Retinal pigment epithelial cell (primary cell): ENCODE measurements at places on chromosomes 4 and X.

DNA sequence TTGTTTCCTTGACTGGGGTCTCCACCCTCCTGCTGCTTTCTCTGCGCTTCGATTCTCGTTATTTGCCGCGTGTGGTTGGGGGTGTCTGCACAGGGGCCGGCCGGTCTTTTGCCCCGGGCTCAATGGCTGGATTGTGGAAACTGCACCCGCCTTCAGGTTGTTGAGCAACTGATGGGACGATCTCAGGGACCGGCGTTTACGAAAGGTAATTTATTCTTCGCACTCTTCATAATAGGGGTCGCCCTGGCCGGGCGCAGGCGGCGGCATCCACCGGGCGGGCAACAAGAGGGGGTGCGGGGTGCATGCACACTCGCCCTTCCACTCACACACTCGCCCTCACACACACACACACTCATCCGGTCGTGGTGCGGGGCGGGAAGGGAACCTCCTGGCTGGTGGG, 1.4 kb downstream of the ADGRL3 start:
- no peak for DNase-seq

GRCh38 chr4:19123681-19124080, 1102.1 kb upstream of the LCORL start:
- no peak for DNase-seq

DNA sequence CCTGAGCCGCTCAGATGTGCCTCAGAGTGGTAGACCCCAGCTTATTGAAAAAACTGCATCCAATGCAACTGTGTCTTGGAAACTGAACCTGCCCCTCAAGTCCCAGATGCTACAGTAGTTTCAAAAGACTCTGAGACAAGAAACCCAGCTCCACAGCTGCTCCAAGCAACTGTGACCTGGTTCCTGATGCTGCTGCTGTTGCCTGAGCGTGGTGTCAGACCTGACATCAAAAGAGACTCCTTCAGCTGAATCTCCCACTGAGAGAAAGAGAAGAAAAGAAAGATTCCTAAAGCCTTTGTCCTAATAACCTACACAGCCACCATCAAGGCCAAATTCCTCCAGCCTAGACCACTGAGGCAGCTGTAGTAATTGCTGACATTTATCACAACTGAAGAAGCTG, 630.1 kb downstream of the STIM2 start:
- DNase-seq: no peak

DNA sequence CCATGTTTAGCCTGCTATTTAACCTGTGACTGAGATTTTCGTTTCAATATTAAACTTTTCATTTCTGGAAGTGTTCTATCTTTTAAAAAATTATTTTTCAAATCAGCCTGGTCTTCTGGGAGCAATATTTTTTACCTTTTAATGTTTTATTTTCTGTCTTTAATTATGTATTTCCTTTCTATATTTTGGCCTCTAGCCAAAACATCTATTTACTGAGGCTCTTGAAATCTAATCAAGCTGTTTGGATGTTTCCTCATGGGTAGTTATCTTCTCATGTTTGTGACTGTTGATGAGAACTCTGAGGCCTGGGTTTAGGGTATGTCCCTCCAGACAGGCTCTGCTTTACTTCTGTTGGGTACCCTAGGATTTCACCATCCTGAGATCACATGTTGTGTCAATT, 10.3 kb upstream of the SLC10A4 start:
- no peak for DNase-seq

DNA sequence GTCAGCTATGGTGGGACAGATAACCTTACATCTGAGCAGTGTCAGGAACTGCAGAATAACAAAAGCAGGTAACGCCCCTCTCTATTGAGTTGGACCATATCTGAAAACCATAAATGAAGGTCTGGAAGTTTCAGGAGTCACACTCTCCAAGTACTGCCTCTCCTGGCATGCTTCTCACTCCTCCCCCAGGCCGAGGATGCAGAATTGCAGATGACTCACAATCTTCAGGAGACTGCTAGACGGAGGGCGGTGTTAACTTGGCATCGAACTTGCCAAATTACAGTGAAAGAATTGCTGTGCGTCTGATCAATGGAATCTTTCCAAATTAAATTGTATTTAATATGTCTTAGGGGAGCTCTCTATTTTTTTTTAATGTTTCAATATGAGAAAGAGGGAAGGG, 67.1 kb upstream of the TRIM2 start:
- DNase-seq: peak; percentile 59

DNA sequence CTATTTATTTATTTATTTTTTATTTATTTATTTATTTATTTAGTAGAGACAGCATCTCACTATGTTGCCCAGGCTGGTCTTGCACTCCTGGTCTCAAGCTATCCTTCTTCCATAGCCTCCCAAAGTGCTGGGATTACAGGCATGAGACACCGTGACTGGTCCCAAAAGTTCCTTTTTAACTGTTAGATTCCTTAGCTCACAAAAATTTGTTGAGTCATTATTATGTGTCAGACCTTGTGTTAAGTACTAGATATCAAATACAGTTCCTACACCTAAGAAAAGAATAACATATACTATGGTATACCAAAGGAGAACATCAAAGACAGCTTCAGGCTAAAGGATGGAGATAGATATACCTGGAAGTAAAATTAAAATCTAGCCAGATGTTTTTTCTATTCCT, 11.6 kb downstream of the FGA start:
- DNase-seq: no peak

DNA sequence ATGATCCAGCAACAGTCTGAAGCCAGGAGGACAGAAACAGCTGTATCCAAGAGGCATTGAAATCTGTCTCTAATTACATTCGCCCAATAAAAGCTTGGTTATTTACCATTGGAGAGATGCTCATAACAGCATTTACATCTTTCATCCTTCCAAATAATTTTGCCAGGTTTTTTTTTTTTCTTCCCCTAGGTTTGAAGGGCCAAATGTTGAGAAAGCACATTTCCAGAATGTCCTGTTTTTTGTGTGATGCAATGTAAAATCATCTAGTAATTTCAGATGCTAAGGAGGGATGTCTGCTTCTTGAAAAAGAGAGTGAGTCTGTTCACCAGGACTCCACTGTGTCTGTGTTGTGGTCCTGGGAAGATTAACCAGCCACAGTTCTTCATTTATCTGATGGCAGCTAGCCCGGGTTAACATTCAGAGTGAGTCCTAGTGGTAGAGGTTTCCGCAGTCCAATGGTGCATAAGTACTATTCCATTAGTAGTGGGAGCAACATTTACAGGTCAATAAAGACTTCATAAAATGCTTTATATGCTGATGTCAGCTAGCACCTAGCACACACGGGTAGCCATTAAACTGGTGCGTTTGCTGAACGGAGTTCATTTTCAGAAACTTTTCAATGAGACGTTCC, 406.8 kb downstream of the STIM2 start:
- no peak for DNase-seq

- DNase-seq: no peak
These were observed 327.5 kb upstream of the FGF13 start for GRCh38 chrX:139039041-139039440.

DNA sequence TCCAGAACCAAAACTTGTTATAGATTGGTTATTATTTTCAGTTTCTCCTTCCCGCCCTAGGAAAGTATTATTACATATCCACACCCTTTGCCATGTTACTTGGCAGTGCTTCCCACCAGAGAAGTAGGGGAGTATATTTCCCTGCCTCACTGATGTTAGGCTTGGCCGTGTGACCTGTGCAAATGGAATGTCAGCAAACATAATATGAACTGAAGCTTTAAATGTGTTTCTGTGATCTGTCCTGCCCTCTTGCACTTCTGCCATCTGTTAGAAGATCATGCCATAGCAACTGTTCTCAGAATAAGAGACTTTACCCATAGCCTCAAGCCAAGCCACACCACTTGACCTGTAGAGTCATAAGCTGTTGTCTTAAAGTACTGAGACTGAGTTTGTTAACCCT, 36.7 kb upstream of the NEUROG2 start:
- no peak for DNase-seq

DNA sequence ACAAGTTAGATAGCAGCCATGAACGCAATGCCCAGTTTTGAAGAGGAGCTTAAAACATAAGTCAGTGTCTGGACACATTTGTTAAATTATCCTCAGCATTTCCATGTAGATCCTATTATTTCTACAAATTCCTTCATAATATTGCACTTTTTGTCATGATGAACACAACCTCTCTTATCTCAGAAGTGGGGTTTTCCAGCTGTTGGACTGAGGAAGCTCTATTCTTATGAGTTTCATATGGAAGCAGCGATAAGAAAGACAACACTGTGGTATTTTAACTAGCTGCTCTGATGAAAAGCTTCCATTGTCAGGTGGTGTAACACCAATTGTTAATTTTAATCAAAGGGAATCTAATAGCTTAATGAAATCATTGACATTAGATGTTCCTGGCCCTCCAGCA, 308.7 kb downstream of the GBA3 start:
- no peak for DNase-seq

- no peak for DNase-seq
These were observed 2.4 kb downstream of the ZNF275 start for GRCh38 chrX:153336121-153336894.

DNA sequence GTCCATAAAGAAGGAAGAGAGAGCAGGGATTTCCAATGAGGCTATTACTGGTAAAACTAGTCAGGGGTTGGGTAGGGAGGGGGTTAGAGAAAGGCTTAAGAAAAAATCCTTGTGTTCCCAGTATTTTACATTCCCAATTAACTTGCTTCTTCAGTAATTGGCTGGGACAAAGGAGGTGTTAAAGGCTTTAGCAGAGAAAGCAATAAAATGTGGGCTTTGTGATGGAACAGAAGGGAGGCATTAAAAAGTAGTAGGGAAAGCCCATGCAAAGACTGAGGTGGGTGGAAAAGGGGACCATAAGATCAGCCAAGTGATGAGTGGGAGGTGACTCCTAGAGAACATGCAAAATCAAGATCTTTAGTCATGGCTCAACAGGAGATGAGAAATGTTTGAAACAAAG, 1467.2 kb downstream of the RPA4 start:
- DNase-seq: no peak

DNA sequence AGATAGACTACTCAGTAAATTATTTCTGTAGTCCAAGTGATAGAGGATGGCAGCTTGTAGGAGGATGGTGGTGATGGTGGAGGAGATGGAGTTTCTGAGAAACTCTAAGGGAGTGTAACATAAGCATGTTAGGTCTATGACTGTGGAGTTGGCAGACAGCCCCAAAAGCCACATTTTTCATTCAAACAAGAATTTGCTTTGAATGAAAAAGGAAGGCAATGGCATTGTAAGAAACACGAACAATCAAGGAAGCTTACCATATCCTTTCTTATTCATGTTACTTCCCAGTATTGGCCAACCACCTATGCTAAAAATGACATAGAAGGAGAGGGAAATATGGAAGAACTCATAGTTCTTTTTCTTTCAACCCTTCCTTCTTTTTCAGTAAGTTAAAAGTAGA, 18.7 kb upstream of the SEC24B start:
- no peak for DNase-seq

GRCh38 chr4:45350438-45350837, 624.1 kb upstream of the GNPDA2 start:
- DNase-seq: no peak

- no peak for DNase-seq
These were observed 65.5 kb downstream of the KIT start for GRCh38 chr4:54723220-54723619.

DNA sequence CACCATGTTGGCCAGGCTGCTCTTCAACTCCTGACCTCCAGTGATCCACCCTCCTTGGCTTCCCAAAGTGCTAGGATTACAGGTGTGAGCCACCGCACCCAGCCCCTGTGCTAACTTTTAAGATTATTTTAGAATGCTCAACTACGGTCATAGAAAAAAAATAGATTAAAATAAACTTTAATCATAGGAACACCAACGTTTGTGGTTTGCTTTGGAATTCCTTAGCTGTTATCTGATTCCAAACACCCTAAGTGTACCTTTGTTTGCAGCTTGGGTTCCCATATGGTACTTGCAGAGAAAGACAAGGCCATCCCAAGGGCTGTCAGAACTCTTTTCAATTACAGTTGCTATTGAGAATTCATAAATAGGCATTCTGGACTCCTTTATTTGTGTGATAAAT, 90.1 kb upstream of the EFHC2 start:
- DNase-seq: no peak

GRCh38 chr4:186557061-186557460, 1.7 kb upstream of the MTNR1A start:
- no peak for DNase-seq

GRCh38 chr4:10082459-10083272, 33.9 kb downstream of the WDR1 start:
- DNase-seq: no peak

- no peak for DNase-seq
These were observed 262.5 kb downstream of the FBXW7 start for GRCh38 chr4:152273343-152273742.

DNA sequence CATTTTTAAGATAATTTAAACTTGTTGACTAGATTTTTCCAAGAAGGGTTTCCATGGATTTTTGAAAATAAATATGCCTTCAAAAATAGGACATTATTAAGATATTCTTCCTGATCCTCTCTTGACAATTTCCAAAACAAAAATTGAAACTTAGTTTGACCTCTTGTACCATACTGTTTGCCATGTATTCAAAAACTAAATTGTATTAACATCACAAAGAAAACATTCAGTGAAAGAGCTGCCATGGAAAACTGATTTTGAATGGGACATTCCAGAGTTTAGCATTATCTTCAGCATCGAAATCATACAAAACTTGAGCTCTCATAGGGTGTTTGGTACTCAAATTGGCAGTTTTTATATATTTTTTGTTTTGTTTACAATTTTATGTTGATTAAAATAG, 68.0 kb upstream of the HPGD start:
- no peak for DNase-seq

- DNase-seq: no peak
These were observed 118.2 kb downstream of the EPHA5 start for GRCh38 chr4:65552057-65552456.

DNA sequence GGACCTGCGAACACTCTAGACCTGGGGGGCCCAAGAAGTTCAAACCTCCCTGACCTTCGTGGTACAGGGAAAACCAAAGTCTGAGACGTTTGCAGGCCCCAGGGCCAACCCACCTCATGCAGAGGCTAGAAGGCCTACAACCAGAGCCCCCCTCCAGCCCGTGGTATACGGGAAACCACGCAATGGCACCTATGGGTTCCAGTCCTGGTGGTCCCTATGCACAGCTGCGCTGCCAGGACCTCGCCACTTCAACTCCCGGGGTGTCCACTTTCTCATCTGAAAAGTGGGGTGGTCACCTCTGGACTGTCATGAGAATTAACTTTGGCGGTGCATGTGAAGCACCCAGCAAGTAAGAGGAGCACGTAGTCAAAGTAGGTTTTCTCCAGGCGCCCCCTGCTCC, 8.4 kb upstream of the MSX1 start:
- DNase-seq: no peak

- DNase-seq: no peak
These were observed 72.0 kb upstream of the GPRIN3 start for GRCh38 chr4:89379511-89380044.

GRCh38 chrX:1464041-1464970, 11.6 kb upstream of the ASMTL start:
- DNase-seq: no peak
